ENCODE measurements at places on chromosomes 1 and 21.

GRCh38 chr21:17370263-17370662, 142.6 kb upstream of the CXADR start:
- peak; percentile 29 for DNase-seq
- no peaks in the 10 kb centered on the region for H3K4me1 ChIP-seq
- H3K27ac ChIP-seq: no peak overlapping the region

- no peak overlapping the region for H3K27ac ChIP-seq
- H3K27me3 ChIP-seq: no peaks in the 10 kb centered on the region
- no peaks in the 10 kb centered on the region for H3K36me3 ChIP-seq
- DNase-seq: no peak
- H3K4me1 ChIP-seq: no peaks in the 10 kb centered on the region
These were observed 29.4 kb downstream of the MIER1 start for GRCh38 chr1:66954208-66954607.

DNA sequence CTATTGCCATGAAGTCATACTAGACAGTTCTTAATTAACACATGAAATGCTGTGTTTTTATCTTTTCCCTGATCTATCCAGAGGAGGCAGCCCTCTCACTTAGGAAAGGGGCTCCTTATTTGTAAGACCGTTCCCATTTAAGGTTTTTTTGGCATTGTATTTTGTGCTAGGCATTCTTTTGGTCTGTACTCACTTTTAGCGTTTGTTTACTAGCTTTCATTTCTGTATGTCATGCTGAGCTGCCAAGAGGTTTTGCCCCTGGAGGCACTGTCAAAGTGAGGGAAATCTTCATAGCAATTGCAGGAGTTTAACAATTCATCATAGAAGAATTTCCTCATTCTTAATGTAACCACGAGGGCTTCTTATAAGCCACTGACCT, 59.5 kb downstream of the MTR start:
- no peak overlapping the region for H3K4me3 ChIP-seq
- H3K27me3 ChIP-seq: no peaks in the 10 kb centered on the region

DNA sequence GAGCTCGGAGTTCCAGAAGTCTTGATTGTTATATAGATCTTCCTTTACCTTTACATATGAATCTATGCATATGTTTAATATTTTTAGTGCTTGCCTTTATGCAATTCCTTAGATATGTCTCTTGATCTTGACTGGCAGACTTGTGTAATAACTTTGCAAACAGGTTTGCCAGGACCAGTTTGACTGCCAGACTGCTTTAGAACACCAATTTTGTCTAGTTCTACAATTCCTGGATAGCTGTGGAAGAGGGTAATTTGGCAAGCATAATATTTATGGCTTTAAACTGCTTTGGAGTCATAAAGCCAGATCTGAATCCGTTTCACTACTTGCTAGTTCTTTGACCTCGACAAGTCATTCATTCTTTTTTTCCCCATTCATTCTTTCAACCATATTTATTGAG, 250.0 kb downstream of the FAF1 start:
- no peaks in the 10 kb centered on the region for H3K36me3 ChIP-seq
- no peak for DNase-seq
- H3K27ac ChIP-seq: no peak overlapping the region
- H3K27me3 ChIP-seq: no peaks in the 10 kb centered on the region

DNA sequence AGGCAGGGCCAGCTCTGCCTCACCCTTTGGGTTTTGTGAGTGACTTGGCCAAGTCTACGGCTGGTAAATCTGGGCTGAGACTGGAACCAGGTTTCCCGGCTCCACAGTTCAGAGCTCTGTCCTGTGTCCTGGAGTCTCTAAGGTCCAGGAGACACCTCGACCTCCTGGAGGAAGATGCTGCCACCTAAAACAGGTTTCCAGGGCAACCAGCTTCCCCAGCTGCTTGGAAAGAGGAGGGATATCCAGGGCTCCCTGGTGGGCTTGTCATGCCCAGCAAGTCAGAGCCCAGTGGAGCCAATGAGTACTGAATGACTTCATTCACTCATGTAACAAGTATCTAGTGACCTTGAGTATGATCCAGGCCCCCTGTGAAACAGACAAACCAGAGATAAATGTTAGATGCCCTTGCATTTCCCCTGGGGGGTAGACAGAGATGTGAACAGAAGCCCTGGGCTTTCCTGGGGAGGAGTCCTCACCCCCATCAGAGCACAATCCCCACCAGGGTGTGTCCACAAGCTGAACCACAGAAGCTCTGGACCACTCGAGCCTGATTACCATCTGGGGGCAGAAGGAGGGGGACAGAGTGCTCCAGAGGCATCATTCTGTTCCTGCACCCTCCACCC, 181.2 kb upstream of the RAB4A start:
- H3K27me3 ChIP-seq: no peaks in the 10 kb centered on the region
- H3K36me3 ChIP-seq: no peaks in the 10 kb centered on the region
- H3K27ac ChIP-seq: no peak overlapping the region
- peak; percentile 52 for DNase-seq
- H3K4me1 ChIP-seq: peaks cover 25% of the 10 kb centered on the region

- H3K27me3 ChIP-seq: no peaks in the 10 kb centered on the region
- no peaks in the 10 kb centered on the region for H3K4me1 ChIP-seq
- DNase-seq: no peak
These were observed 9.4 kb downstream of the LDLRAD2 start for GRCh38 chr1:21821385-21822019.

DNA sequence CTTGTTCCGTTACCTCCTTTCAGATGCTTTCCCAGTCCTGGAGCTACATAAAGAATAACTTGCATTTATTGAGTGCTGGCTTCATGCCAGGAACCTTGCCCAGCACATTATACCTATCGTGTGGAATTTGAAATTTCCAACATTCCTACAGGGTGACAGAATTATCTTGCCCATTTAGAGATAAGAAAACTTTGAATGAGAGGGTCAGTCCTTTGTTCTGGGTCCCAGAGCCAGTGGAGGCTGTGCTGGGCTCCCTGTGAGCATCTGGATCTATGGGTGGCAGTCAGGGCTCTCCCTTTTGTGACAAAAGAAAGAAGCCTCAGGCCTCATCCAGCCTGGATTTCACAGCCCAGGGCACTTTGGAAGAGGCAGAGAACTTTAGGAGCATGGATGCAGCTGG, 3.2 kb downstream of the GSTM4 start:
- peak; percentile 24 for DNase-seq
- H3K27me3 ChIP-seq: peaks cover 3% of the 10 kb centered on the region
- no peaks in the 10 kb centered on the region for H3K36me3 ChIP-seq
- H3K27ac ChIP-seq: no peak overlapping the region
- H3K4me1 ChIP-seq: peaks cover 2% of the 10 kb centered on the region

GRCh38 chr1:24199291-24199900, 12.3 kb upstream of the IFNLR1 start:
- H3K4me1 ChIP-seq: no peaks in the 10 kb centered on the region
- DNase-seq: peak; percentile 82
- H3K4me3 ChIP-seq: no peak overlapping the region
- H3K36me3 ChIP-seq: no peaks in the 10 kb centered on the region
- H3K27me3 ChIP-seq: no peaks in the 10 kb centered on the region

DNA sequence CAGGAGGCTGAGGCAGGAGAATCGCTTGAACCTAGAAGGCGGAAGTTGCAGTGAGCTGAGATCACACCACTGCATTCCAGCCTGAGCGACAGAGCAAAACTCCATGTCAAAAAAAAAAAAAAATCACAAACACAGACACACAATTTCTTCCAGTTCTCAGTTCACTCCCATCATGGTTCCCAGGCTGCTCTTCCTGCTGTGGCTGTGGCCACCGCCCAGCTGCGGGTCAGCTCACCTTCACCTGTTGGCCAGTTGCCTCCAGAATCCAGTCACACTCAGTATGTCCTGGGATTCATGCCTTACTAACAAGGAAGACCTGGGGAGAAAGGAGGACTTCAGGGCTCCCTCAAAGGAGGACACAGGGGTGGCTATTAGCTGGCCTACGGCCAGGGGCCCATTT, 45.9 kb upstream of the SLC25A33 start:
- no peaks in the 10 kb centered on the region for H3K4me1 ChIP-seq
- H3K27ac ChIP-seq: no peak overlapping the region
- H3K27me3 ChIP-seq: no peaks in the 10 kb centered on the region
- no peaks in the 10 kb centered on the region for H3K36me3 ChIP-seq

GRCh38 chr1:28359592-28360239, 9.8 kb upstream of the PHACTR4 start:
- H3K27me3 ChIP-seq: no peaks in the 10 kb centered on the region
- no peaks in the 10 kb centered on the region for H3K4me1 ChIP-seq
- H3K36me3 ChIP-seq: no peaks in the 10 kb centered on the region
- H3K4me3 ChIP-seq: no peak overlapping the region
- H3K27ac ChIP-seq: no peak overlapping the region

DNA sequence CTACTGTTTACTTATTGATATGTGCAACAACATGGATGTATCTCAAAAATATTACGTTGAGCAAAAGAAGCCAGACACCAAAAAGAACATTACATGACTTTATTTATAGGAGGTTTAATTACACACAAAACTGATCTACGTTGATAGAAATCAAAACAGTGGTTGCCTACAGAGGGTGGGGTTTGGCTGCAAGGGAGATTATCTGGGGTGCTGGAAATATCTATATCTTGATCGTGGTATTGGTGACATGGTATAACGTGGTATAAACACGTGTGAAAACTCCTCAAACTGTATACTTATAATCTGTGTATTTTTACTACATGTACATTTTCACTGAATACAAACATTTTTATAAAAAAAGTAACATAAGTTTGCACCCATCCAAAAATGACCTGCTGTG, 38.9 kb downstream of the S1PR1 start:
- DNase-seq: no peak
- no peaks in the 10 kb centered on the region for H3K4me1 ChIP-seq
- no peak overlapping the region for H3K27ac ChIP-seq
- H3K27me3 ChIP-seq: no peaks in the 10 kb centered on the region
- no peaks in the 10 kb centered on the region for H3K36me3 ChIP-seq

GRCh38 chr21:29441651-29442050, 142.9 kb downstream of the BACH1 start:
- H3K36me3 ChIP-seq: no peaks in the 10 kb centered on the region
- no peaks in the 10 kb centered on the region for H3K4me1 ChIP-seq
- no peak overlapping the region for H3K27ac ChIP-seq
- no peaks in the 10 kb centered on the region for H3K27me3 ChIP-seq
- no peak overlapping the region for H3K4me3 ChIP-seq

DNA sequence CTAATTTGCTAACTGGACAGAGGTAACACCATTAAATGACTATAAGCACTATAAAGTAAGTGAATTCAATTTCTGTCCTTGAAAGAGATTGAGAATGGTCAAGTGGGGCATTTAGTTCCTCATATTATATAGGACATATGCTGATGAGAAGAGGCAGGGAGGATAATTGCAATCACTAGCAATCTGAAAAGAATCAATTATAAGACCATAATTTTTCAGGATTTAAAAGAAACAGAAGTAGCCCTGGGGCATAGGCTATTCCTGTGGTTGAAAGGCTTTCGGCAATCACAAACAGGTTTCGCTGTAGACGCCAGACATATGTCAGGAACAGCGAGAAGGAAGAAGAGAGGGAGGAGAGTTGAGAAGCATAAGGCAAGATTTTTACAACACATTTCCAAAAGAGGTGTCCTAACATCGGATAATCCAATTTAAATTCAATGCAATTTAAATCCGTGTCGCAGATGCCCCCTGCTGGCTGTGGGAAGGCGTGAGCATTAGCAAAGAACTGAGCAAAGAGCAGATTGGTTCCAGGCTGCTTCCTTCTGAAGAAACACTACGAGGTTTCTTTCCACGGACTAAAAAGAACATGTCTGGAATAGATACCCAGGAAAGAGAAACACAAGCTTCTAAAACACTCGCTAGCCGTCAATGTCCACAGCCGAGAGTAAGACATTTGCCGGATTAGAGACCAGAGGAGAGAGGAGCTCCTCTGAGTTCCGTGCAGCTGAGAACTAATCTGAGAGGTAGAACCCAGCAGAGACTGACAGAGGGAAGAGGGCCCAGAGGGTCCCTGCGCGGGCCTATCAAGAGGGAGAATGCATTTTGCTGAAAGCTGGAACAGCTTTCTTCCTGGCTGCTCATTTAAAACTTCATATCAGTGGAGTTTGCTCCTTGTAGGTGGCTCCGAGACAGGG, 27.9 kb downstream of the RGS5 start:
- no peaks in the 10 kb centered on the region for H3K36me3 ChIP-seq
- peak; percentile 71 for DNase-seq
- no peaks in the 10 kb centered on the region for H3K4me1 ChIP-seq
- H3K27me3 ChIP-seq: no peaks in the 10 kb centered on the region
- no peak overlapping the region for H3K4me3 ChIP-seq

DNA sequence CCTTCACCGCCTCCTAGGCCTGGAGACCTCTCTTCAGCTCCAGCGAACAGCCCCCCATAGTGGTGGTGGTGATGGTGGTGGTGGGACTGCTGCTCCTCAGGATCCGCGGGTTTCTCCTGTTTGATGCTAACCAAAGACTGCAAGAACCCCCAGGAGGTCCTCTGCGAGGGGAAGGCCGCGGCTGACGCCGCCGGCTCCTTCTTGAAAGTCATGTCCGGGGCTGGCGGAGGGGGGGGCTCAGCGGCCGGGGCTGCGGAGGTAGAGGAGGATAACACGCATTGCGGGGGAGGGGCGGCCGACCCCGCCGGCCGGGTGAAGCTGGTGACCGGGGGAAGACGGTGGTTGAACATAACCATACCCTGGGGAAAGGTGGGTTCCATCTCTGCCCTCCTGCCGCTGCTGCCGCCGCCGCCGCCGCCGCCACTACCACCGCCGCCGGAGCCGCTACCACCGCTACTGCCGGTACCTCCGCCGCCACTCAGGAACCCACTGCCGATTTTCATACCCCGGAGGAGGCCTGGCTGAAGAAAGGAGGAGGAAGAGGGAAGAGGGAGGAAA, 554 bp downstream of the ZNF281 start:
- peaks cover 10% of the 10 kb centered on the region for H3K4me1 ChIP-seq
- no peaks in the 10 kb centered on the region for H3K36me3 ChIP-seq
- peak overlapping the region; percentile 53 for H3K4me3 ChIP-seq
- peak overlapping the region; percentile 64 for H3K27ac ChIP-seq
- H3K27me3 ChIP-seq: no peaks in the 10 kb centered on the region

DNA sequence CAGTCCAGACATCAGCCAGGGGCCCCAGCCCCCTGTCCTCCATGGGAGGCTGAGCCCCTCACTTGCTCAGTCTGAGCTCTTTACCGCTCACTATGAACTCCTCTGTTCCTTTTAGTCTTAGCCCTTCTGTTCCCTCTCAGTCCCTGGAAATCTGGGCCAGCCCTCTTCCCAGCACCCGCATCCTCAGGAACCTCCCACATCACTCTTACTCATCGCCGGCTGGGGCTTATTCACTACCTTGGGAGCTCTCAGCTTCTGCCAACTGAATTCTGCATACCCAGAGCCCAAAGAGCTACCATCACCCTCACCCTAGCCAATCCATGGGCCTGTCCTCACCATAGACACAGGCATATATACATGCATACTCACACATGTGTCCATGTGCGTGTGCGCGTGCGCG, 11.5 kb downstream of the KNCN start:
- H3K36me3 ChIP-seq: no peaks in the 10 kb centered on the region
- H3K4me3 ChIP-seq: no peak overlapping the region
- DNase-seq: no peak
- peaks cover 35% of the 10 kb centered on the region for H3K27me3 ChIP-seq
- H3K4me1 ChIP-seq: no peaks in the 10 kb centered on the region
